ENCODE measurements at places on chromosomes 3 and 15.
A peak's percentile ranks its signal among the peaks of the same experiment; 100 is the strongest.

- ATAC-seq, result no peak
- peaks cover 30% of the 10 kb centered on the region for H3K27me3 ChIP-seq
- H3K4me1 ChIP-seq, result no peaks in the 10 kb centered on the region
- no peaks in the 10 kb centered on the region for H3K36me3 ChIP-seq
Measured at GRCh38 chr3:187334904-187335303, 33.3 kb upstream of the RTP4 start.

DNA sequence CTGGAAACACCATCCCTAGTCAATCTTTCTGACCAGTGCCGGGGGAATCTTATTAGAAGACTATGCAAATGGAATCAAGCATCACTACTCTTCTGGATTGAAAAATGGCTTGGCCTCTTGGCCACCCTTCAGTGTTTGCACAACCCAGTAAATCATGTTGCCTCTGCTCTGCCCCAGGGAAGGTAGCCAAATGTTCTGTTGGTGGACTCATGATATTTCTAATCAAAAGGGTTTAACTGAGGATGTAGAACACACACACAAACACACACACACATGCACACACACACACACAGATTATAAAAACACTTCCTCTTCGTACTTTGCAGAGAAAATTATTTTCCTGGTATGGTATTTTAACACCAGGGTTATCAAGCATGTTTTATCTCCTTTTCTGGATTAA is 7.9 kb downstream of the RBP2 start:
- H3K36me3 ChIP-seq, result no peaks in the 10 kb centered on the region
- H3K27ac ChIP-seq, result no peak overlapping the region
- no peak for ATAC-seq
- no peaks in the 10 kb centered on the region for H3K4me1 ChIP-seq
- no peaks in the 10 kb centered on the region for H3K27me3 ChIP-seq

- peaks cover 32% of the 10 kb centered on the region for H3K27me3 ChIP-seq
- H3K27ac ChIP-seq, result no peak overlapping the region
- no peaks in the 10 kb centered on the region for H3K36me3 ChIP-seq
Measured at GRCh38 chr15:77858792-77859490, 218.6 kb downstream of the TBC1D2B start.

DNA sequence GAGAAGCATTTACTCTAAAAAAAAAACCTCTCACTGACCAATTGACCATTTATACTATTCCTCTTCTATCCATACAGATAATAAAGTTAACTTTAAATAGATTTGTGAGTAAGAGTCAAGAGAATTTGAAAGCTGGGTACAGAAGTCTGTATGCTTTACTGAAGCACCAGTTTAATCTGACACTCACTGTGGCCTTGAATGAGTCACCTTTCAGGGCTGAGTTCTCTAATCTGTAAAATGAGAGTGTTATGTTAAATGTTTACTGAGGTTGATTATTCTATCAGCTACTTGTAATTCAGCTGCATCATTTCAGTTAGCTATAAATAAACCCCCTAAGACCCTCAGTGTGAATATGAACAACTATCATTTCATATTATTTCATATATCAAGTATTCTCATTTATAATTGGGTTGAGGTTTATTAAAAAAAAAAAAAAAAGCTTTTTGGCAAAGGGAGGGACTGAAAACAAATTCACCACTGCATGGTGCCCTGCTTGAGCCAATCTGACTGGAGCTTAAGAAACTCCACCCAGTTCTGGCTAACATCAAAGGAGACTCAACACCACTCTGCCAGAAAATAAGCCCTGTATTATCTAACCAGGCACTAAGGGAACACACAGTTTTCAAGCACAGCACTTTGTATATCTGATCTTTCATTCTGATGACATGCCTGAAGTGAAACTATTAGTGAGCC is 2.8 kb downstream of the MAP4 start:
- peaks cover 14% of the 10 kb centered on the region for H3K36me3 ChIP-seq
- H3K4me3 ChIP-seq, result no peak overlapping the region
- H3K27me3 ChIP-seq, result no peaks in the 10 kb centered on the region
- peaks cover 43% of the 10 kb centered on the region for H3K4me1 ChIP-seq
- H3K27ac ChIP-seq, result no peak overlapping the region

GRCh38 chr3:13600950-13601691 is 52.2 kb downstream of the FBLN2 start:
- H3K27ac ChIP-seq, result no peak overlapping the region
- H3K4me3 ChIP-seq, result no peak overlapping the region
- no peaks in the 10 kb centered on the region for H3K4me1 ChIP-seq
- no peaks in the 10 kb centered on the region for H3K36me3 ChIP-seq
- no peak for ATAC-seq

DNA sequence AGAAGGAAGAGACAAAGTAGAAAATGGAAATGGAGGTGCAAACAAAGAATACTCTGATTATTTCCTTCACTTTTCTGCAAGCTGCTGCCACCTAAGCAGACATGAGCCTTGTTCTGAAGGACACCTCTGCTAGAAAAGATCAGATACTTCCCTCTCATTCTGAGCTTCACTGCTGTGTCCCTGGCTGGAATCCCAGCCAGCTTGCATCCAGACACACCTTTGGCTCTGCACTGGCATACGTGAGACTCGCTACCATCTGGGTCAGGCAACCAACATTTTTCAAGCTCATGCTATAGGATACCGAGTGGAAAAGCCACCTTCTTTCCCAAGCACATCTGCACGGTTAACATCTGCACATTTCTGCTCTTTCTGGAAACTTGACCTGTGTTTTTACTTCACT is 166.7 kb upstream of the SUCLG2 start:
- H3K27me3 ChIP-seq, result no peaks in the 10 kb centered on the region
- no peaks in the 10 kb centered on the region for H3K4me1 ChIP-seq
- H3K36me3 ChIP-seq, result no peaks in the 10 kb centered on the region
- H3K4me3 ChIP-seq, result no peak overlapping the region

- no peaks in the 10 kb centered on the region for H3K36me3 ChIP-seq
- H3K4me1 ChIP-seq, result peaks cover 11% of the 10 kb centered on the region
- no peak overlapping the region for H3K4me3 ChIP-seq
- ATAC-seq, result no peak
Measured at GRCh38 chr3:184615396-184615795, 53.8 kb downstream of the EPHB3 start.

- H3K4me3 ChIP-seq, result no peak overlapping the region
- no peaks in the 10 kb centered on the region for H3K36me3 ChIP-seq
- ATAC-seq, result peak; percentile 75
- H3K4me1 ChIP-seq, result no peaks in the 10 kb centered on the region
- H3K27me3 ChIP-seq, result no peaks in the 10 kb centered on the region
- no peak overlapping the region for H3K27ac ChIP-seq
Measured at GRCh38 chr3:153130312-153130977, 31.6 kb upstream of the RAP2B start.

DNA sequence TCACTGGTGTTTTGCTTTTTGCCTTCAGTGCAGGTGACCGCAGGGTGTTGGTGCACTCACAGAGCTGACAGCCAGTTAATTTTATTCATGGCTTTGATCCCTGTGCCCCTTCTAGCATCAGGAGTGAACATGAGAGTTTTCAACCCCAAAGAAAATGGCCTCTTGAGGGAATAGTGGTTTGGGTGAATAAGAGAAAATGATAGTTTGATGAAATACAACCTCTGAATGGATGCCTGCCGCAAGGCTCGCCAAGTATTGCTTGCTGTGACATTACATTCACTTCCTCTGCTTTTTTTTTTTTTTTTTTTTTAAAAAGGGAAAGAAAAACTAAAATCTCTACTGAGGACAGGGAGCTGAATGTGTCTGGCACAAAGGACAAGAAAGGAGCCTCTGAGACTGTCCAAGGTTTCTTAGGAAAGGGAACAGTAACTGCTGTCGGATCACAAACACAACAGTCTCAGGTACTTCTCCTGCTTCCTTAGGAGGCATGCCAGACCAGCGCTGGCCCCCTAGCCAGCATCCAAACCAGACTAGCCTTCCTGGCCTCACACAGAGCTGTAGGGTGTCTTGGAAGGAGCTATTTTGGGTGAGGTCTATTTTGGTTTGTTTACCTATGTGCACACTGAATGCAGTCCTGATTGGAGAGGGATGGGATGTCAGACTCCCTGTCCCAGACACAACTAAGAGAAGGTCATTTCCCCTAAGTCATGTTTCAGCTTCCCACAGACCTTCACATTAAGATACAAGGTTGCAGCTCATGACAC is 29.0 kb downstream of the CCDC80 start:
- ATAC-seq, result no peak
- H3K36me3 ChIP-seq, result no peaks in the 10 kb centered on the region
- H3K27me3 ChIP-seq, result peaks cover 13% of the 10 kb centered on the region
- no peak overlapping the region for H3K4me3 ChIP-seq
- H3K27ac ChIP-seq, result no peak overlapping the region

DNA sequence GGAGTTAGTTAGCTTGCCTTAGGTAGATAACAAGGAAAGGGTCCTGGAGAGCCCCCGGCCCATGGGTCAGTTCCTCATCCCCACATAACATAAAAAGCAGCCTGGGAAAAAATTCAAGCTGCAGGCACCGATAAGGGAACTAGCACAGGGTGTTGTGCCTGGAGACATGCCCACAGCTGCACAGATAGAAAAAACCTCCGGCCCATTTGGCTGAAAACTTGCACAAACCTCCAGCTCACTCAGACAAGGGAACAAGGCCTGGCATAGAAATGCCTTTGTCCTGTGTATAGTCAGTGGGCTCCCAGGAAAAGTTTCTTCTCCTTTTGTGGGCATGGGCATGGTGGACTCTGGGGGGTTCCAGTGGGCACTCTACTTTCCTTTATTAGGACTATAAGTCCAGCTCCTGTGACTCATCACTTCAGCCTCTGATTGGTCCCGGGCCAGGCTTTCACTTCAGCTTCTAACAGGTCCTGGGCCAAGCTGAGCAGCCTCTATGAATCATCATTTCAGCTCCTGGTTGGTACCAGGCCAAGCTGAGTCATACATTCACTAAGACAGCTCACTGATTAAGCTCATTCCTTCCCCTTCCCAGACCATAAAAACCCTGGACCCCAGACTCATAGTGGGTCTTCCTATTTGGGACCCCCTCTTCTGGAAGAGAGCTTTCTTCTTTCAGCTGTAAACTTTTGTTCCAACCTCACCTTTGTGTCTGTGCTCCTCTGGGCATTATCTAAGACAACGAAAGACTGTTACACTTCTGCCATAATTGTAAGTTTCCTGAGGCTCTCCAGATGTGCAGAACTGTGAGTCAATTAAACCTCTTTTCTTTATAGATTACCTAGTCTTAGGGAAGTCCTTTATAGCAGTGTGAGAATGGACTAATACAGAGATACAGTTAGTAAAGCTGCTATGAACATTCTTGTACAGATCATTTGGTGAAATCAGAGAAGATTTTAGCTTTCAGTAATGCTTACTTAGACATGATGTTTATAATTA is 348.0 kb upstream of the DPPA4 start:
- H3K4me3 ChIP-seq, result no peak overlapping the region
- H3K36me3 ChIP-seq, result no peaks in the 10 kb centered on the region
- ATAC-seq, result peak; percentile 27
- no peak overlapping the region for H3K27ac ChIP-seq

GRCh38 chr15:50315814-50316630 is 39.0 kb downstream of the GABPB1 start:
- H3K27me3 ChIP-seq, result no peaks in the 10 kb centered on the region
- no peak overlapping the region for H3K27ac ChIP-seq
- no peak overlapping the region for H3K4me3 ChIP-seq
- peaks cover 25% of the 10 kb centered on the region for H3K4me1 ChIP-seq

GRCh38 chr3:154759966-154760365 is 320.2 kb upstream of the MME start:
- H3K27me3 ChIP-seq, result no peaks in the 10 kb centered on the region
- no peak for ATAC-seq
- no peaks in the 10 kb centered on the region for H3K4me1 ChIP-seq
- H3K36me3 ChIP-seq, result no peaks in the 10 kb centered on the region
